ENCODE measurements at places on chromosomes 4 and X. TPM values are rescaled to one million over a fixed set of nuclear protein-coding genes. Genes with fewer than 3 reads are reported as not detected.

Gene CETN2
- total RNA-seq = 50.3 TPM

Gene NPY1R
- not detected for total RNA-seq

Gene ERAS
- total RNA-seq = not detected

Gene MAGED4B
- total RNA-seq = 20.5 TPM

Gene LONRF3
- total RNA-seq = 0.86 TPM

Gene LRRC66
- total RNA-seq = 1.4 TPM

Gene KIAA1210
- total RNA-seq = not detected

Gene UGT2B17
- not detected for total RNA-seq

Gene GYG2
- 1.5 TPM for total RNA-seq

Gene NSUN7
- not detected for total RNA-seq
